ENCODE measurements at places on chromosomes 13 and 19.

DNA sequence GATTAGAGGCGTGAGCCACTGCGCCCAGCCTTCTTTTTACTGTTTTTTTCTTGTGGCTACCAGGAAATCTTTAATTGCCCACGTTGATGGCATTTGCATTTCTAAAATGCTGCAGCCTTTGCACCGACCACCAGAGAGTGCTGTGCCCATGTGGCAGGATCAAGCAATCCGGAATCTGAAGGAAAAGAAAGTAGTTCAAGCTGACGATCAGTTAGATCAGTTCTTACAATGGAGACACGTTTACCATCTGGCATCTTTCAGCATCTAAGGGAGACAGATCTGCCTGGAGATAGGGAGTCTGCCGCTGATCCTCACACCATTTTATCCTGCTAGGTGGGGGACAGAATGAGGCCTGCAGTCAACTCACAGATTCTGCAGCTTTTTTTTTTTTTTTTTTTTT lies 19.9 kb downstream of the TINCR start:
- DNase-seq, result peak; percentile 46

DNA sequence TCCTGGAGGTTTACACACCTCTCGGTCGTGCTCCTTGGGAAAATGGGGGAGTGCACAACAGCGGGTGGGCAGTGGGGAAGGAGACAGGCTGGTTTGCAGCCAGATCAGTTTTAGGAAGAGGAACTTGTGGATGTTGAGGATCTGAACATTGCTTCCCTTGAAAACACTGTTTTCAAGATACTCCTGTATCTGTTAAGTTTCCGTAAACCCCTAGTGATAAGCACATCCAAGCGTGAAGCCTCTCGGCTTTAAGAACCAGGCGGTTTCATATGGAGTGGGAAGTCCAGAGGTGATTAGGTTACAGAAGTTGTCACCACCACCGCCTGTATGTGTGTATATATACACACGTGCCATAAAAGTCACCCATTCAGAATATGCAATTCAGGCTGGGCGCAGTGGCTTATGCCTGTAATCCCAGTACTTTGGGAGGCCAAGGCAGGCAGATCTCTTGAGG lies 47.4 kb downstream of the SIPA1L3 start:
- no peak for DNase-seq

- DNase-seq, result peak; percentile 17
Measured at GRCh38 chr19:27740396-27740795, 1472.6 kb downstream of the UQCRFS1 start.

GRCh38 chr19:53626486-53626885 lies 5.3 kb upstream of the DPRX start:
- no peak for DNase-seq

- no peak for DNase-seq
Measured at GRCh38 chr13:84659359-84659661, 777.0 kb upstream of the SLITRK1 start.

DNA sequence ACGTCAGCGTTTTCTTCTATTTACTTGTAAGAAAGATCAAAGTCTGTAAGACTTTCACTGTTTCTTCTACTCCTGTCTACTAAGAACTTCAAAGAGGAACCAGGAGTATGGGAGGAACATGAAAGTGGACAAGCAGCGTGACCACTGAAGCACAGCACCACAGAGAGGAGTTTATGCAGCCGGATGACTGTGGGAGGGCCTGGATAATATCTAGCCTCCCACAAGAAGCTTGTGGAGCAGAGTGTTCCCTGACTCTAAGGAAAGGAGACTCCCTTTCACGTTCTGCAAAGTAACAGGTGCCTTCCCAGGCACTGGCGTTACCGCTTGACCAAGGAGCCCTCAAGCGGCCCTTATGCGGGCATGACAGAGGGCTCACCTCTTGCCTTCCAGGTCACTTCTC lies 83.6 kb upstream of the PDCD5 start:
- no peak for DNase-seq

DNA sequence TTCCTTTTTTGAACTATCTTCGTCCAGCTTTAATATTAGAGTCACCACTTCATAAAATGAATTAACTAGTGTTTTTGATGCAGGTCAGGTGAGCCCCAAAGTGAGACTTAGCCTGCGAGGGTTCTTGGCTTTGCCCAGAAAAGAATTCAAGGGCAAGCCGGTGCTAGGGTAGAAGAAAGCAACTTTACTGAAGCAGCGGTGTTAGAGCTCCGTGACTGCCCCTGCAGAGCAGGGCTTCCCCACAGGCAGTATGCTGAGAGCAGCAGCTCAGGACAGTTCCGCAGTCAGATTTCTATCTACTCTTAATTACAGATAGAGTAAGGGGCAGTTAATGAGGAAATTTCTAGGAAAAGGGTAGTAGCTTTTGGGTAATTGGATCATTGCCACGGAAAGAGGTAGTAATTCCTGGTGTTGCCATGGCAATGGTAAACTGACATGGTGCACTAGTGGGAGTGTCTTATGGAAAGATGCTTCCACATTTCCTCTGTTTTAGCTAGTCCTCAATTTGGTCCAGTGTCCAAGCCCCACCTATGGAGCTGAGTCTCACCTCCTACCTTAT lies 432.2 kb upstream of the ZNF507 start:
- no peak for DNase-seq

- DNase-seq, result peak; percentile 79
Measured at GRCh38 chr13:37617173-37617572, 18.6 kb upstream of the POSTN start.

- no peak for DNase-seq
Measured at GRCh38 chr19:23523863-23524262, 128.6 kb upstream of the ZNF91 start.

DNA sequence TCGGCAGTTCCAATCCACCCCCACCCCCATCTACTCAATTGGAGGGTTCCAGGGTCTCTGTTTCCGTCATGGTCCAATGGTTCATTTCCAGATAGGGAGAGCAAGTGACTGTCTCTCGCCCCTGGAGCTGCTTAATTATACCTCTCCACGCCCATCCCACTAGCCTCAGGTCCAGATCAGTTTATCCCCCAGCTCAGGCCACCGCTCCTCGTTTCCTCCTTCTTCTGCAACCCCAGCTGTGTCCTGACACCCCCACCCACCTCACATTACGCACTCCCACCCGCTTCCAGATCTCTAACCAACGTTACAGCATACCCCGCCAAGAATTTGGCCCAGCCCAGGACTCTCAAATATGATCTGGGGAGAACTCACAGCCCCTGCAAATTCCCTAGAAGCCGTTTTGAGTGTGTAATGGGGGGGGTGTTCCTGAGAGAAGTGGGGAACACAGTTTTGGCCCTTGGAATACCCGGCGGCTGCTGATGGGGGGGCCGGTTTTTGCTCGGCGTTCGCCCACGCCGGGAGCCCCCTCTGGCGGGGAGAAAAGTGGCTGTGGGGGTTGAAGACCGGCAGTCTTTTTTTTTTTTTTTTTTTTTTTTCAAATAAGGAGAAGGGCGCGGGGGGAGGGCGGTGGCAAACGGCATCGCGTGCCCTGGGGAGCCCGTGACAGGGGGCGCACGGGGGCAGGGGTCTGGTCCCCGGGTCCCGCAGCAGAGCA lies 1.7 kb upstream of the PDE4A start:
- DNase-seq, result no peak

- no peak for DNase-seq
Measured at GRCh38 chr19:33947265-33947964, 150.7 kb downstream of the KCTD15 start.

DNA sequence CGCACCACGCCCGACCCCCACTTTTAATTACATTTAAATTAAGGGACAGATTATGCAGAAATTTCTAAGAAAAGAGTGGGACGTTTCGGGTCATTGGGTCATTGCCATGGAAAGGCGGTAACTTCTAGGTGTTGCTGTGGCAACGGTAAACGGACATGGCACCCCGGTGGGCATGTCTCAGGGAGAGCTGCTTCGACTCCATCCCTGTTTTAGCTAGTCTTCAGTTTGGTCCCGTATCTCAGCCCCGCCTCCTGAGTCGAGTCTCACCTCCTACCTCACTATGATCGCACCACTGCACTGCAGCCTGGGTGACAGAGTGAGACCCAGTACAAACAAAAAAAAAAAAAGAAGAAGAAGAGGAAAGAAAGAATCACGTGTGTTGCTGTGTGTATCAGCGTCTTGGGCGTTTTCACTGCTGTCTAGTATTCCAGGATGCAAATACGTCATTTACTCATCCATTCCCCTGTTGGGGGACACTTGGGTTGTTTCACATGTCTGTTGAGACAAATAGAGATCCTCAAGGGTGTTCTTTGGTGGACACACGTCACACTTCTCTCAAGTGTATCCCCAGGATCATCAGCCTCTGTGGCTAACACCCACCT lies 41.7 kb downstream of the CELF5 start:
- no peak for DNase-seq

- no peak for DNase-seq
Measured at GRCh38 chr19:55704494-55705245, 29.6 kb downstream of the EPN1 start.

DNA sequence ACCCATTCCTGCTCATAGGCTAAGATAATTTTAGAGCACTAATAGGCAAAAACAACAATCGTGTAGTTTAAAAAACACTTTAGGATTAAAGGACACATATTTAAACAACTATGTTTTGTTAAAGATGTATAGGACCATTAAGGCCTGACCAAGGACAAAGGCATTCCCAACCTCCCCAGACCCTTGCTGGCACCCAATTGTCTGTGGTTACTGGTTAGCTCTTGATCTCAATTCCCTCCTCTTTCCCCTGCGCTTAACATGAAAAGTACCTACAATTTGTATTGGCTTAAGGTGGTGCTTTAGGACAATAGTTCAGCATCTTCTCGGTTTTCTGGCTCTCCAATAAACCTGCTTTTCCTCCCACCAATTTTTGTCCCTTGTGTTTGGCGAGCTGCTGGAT lies 51.0 kb downstream of the TEX26 start:
- no peak for DNase-seq

GRCh38 chr19:2478278-2478755 lies 2.4 kb downstream of the GADD45B start:
- DNase-seq, result peak; percentile 60

GRCh38 chr13:92158346-92158745 lies 759.9 kb downstream of the GPC5 start:
- DNase-seq, result no peak

- DNase-seq, result no peak
Measured at GRCh38 chr19:30804751-30805150, 432.6 kb downstream of the ZNF536 start.
